ENCODE measurements at places on chromosomes 12 and 14.

- no peak for DNase-seq
Measured at GRCh38 chr12:15863372-15863771, 18.8 kb upstream of the STRAP start.

- DNase-seq = no peak
Measured at GRCh38 chr12:71085575-71085974, 72.2 kb downstream of the TSPAN8 start.

GRCh38 chr14:64654901-64655300 lies 49.3 kb upstream of the PLEKHG3 start:
- peak; percentile 18 for DNase-seq

- DNase-seq = peak; percentile 100
Measured at GRCh38 chr14:69580009-69580577, 5.4 kb upstream of the CCDC177 start.

GRCh38 chr12:536751-537245 lies 77.1 kb downstream of the B4GALNT3 start:
- DNase-seq = no peak

DNA sequence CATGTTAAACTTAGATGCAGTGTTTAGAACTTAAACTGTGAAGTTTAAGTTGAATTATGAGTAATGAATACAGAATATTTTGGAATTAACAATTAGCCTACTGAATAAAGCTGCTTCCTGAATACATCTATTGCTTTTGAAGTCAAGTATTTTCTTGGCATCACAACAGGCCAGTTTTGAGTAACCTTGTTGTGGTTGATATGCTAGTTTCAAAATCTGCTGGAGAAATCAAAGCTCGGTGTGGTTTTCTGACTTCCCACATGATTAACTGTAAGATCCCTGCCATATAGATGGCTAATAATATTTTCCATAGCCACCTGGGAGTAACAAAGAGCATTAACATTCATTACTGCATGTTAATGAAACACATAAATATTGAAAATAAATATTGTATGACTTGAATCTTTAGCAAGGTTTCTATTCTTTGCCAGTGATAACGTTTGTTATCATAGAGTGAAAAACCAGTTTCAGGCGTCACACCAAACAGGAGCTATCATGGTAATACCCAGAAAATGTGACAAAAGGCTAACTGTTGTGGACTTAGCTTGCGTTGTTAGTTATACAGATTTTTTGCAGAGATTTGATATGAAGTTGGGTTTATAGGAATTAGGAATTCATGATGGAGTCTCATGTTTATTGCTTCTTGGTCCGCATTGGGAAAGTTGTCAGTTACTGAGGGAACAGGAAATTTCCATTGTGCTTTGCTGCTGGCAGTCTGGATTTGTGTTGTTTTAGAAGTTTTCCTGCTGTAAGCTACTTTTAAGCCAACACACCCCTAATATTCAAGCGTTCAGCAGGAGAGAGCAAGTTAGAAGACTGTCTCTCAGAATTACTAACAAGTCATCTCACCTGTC lies 32.1 kb downstream of the PPFIBP1 start:
- peak; percentile 85 for DNase-seq

DNA sequence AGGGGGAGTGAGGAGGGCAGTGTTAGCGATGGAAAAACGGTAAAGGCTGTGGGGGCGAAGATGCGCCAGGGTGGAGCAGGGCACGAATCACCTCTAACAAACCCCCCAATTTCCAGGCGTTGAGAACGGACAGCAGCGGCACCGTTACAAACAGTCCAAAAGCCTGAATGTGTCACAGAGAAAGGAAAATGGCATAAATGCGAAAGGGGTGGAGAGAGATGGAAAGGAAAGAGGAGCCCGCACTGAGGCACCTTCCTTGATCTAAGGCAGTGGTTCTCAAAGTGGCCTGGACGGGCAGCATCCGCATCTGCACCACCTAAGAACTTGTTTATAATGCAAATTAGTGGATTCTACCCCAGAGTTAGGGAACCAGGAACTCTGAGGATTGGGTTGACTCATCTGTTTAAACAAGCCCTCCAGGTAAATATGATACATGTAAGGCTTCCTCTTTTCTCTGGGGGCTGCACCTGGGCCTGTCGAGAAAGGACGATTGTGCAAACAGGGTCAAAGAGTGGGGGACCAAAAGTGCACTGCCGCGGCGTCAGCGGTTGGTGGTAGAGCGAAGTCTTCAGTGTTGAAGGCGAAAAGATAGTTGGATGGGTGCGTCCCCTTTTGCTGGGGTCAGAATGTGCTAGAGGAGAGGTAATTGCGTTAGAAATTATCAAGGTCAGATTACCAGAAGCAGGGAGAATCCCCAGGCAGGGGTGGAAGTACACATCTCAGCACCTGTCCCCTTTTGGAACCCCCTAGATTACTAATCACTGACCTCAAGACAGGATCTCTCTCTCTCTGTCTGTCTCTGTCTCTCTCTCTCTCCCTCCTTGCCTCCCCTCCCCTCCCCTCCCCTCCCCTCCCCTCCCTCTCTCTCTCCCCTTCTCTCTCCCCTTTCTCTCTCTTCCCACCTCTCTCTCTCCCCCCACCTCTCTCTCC lies 1.3 kb upstream of the KCNH5 start:
- no peak for DNase-seq

DNA sequence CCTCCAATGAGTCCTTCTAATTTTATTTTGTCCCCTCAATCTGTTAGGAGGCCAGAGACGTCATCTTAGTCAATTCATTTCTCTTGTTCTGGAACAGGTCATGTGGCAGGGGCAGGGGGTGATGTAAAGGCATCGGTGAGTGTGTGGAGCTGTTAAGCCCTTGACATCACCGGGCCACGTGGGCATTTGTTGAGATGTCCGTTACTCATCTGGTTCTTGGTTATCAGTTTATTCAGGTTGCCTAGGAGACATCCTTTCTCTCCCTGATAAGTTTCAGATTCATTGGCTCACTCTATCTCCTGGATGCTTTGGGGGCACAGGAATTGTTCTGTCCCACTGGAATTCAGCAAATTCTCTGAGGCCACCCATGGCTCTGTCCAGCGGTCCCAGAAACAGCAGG lies 33.6 kb upstream of the SEL1L start:
- DNase-seq = peak; percentile 37

DNA sequence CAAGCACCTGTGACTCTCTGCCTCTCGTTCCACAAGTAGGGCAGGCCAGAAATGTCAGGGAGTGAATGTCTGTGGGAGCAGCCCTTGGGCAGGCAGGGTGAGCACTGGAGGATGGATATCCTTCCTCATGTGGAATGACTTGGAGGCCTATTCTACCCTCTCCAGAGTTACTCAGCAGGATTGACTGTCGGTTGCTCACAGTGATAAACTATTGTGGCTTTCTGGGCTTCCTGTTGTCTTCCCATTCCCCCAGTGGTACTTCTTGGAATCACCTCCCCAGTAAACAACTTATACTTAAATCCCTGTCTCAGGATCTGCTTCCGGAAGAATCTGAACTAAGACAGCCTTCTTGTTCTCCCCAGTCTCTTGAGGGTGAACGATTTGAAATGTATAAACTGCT lies 79.6 kb upstream of the MANSC4 start:
- DNase-seq = no peak

GRCh38 chr12:119069147-119069642 lies 87.9 kb downstream of the SRRM4 start:
- no peak for DNase-seq

- peak; percentile 83 for DNase-seq
Measured at GRCh38 chr12:65327207-65328076, 49.0 kb downstream of the MSRB3 start.

DNA sequence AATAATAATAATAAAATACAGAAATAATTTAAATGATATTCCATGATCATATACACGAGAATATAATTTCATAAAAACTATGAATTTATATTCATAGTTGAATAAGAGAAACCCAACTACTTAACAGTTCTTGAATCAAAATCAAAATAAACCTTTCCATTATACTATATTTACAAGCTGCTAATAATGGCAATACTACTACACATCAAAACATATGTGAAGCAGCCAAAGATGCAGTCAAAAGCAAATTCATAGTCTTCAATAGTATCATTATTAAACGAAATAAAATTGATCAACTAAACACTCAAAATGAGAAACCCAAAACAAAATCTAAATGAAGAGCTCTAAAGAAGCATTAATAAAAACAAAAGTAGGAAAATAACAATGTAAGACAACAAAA lies 197.1 kb downstream of the TMEM132D start:
- no peak for DNase-seq

GRCh38 chr14:70885343-70886022 lies 21.8 kb upstream of the PCNX1 start:
- DNase-seq = no peak
